ENCODE measurements at places on chromosomes 13 and 19. TPM values are rescaled to one million over a fixed set of nuclear protein-coding genes. Genes with fewer than 3 reads are reported as not detected.

GIPR gene
- total RNA-seq = 0.69 TPM

PABPC3 gene
- total RNA-seq = 0.35 TPM

- H3K4me3 ChIP-seq = no peak overlapping the region
- no peaks in the 10 kb centered on the region for H3K36me3 ChIP-seq
- no peak overlapping the region for H3K27ac ChIP-seq
Observed at GRCh38 chr13:44855860-44856259, 133.4 kb downstream of the NUFIP1 start.

DNA sequence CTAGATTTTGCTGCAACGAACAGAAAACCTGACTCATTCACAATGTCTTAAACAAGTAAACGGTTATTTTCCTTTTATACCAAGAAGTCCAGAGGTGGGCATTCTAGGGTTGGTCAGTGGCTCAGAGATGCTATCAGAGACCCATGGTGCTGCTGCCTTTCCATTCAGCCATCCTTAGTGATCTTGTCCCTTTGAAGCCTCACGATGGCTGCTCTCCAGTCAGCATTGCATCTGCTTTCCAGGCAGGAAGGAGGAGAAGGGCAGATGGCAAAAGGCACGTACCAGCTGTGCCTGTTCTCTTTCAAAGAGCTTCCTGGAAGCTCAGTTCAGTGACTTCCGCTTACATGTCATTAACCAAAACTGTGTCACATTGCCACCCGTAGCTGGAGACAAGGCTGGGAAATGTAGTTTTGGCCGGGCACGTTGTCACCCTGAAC, 30.1 kb downstream of the WDFY2 start:
- H3K4me1 ChIP-seq = peaks cover 58% of the 10 kb centered on the region
- DNase-seq = no peak
- H3K4me3 ChIP-seq = peak overlapping the region; percentile 90
- peak overlapping the region; percentile 97 for H3K27ac ChIP-seq
- no peaks in the 10 kb centered on the region for H3K27me3 ChIP-seq
- peaks cover 4% of the 10 kb centered on the region for H3K36me3 ChIP-seq

- no peak overlapping the region for H3K27ac ChIP-seq
- H3K27me3 ChIP-seq = peaks cover 28% of the 10 kb centered on the region
- DNase-seq = no peak
- no peaks in the 10 kb centered on the region for H3K36me3 ChIP-seq
Observed at GRCh38 chr19:49953416-49953815, 7.6 kb downstream of the SIGLEC11 start.

DNA sequence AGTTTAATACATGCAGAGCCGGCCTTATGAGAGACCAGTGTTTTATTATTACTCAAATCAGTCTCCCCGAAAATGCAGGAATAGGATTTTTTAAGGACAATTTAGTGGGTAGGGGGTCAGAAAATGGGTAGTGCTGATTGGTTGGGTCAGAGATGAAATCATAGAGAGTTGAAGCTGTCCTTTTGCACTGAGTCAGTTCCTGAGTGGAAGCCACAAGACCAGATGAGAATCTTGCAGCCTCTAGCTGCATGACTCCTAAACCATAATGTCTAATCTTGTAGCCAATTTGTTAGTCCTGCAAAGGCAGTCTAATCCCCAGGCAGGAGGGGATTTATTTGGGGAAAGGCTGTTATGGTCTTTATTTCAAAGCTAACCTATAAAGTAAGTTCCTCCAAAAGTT, 1163.9 kb downstream of the DIAPH3 start:
- H3K4me1 ChIP-seq = no peaks in the 10 kb centered on the region
- no peaks in the 10 kb centered on the region for H3K27me3 ChIP-seq
- H3K36me3 ChIP-seq = no peaks in the 10 kb centered on the region
- H3K27ac ChIP-seq = no peak overlapping the region

GRCh38 chr13:48230541-48230940, 2.5 kb upstream of the ITM2B start:
- H3K27me3 ChIP-seq = peaks cover 7% of the 10 kb centered on the region
- H3K4me1 ChIP-seq = peaks cover 27% of the 10 kb centered on the region
- no peak for DNase-seq
- no peak overlapping the region for H3K4me3 ChIP-seq

- peaks cover 8% of the 10 kb centered on the region for H3K4me1 ChIP-seq
- H3K27me3 ChIP-seq = no peaks in the 10 kb centered on the region
- peak overlapping the region; percentile 81 for H3K27ac ChIP-seq
- DNase-seq = no peak
- H3K4me3 ChIP-seq = peak overlapping the region; percentile 99
- peaks cover 16% of the 10 kb centered on the region for H3K36me3 ChIP-seq
Observed at GRCh38 chr19:22052644-22053013, 345 bp downstream of the ZNF257 start.

All from activated B cell treated with CpG ODN at 0.5 μM for 24 hours (primary cell).